Substantia nigra (tissue), 51 donors: ENCODE measurements at places on chromosomes 11 and 22.

- DNase-seq = no peak
Observed at GRCh38 chr11:109512680-109513079, 90.7 kb downstream of the C11orf87 start.

DNA sequence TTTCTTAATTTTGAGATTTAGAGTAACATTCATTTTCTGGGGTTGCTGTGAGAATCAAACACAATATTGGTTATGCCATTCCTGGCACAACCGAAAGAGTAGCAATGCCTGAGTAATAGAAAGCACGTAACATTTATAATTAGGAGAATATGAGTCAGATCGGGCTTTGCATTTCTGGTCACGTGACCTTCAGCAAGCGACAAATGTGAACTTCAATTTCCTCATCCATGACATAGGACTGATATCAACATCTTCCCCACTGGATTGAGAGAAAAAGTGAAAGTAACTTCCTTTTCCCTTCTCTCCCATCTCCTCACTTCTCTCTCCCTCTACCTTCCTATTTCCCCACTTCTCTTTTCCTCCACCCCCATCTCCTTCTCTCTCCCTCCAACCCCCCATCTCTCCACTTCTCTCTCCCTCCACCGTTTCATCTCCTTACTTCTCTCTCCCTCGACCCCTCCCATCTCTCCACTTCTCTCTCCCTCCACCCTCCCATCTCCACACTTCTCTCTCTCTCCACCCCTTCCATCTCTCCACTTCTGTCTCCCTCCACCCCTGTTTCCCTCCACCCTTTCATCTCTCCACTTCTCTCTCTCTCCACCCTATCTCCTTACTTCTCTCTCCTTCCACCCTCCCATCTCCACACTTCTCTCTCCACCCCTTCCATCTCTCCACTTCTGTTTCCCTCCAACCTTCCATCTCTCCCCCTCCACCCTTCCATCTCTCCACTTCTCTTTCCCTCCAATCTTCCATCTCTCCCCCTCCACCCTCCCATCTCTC is 33.5 kb upstream of the CAT start:
- no peak for DNase-seq

DNA sequence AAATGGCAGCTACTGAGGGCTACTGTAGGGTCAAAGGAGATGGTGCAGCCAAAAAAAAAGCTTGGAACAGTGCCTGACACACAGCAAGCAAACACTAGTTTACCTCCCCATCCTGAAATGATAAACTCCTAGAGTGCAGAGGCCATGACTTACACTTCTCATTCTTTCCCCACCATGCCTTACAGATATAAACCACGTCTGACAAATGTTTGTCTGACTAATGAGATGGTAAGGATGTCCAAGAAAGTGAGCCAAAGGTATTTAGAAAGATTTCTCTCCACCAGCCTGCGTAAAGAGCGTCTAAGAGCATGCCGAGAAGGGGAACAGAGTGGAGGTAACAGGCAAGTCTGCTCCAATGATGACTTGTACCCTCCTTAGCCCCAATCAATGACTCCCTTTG is 99.0 kb downstream of the LARGE1 start:
- DNase-seq = no peak

DNA sequence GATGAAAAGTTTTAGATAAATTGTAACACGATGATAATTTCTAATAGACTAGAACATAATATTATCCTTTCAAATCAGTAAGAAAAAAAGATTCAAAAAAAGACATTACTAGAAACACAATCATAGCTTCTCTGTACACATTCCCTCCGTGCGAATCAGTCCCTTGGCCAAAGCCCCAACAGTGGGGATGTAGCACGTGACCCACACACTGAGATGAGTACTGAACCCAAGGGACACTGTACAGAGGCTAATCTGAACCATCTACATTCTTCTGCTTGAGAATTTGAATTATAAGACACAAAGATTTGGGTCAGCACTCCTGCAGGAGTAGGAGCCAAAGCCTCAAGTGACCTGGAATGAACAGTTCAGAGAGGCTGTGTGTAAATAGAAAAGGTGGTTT is 353.7 kb downstream of the INSC start:
- no peak for DNase-seq

DNA sequence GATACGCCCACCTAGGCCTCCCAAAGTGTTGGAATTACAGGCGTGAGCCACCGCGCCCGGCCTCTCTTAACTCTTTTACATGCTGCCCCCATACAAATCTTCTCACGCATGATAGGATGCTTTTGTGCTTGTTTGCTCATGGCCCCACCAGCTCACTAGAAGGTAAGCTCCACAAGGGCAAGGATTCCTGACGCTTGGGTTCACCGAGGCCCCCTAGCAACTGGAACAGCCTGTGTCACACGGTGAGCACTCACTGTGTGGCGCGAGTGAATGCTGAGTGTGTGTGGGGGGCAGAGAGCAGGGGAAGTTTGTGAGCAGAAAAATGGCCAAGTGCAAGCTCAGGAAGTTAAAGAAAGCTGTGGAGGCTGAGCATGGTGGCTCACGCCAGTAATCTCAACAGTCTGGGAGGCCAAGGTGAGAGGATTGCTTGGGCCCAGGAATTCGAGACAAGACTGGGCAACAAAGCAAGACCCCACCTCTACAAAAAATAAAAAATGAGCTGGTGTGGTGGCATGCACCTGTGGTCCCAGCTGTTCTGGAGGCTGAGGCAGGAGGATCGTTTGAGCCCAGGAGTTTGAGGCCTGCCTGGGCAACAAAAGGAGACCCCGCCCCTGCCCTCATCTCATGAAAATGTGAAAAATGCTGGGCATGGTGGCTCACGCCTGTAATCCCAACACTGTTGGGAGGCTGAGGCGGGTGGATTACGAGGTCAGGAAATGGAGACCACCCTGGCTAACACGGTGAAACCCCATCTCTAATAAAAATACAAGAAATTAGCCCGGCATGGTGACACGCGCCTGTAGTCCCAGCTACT is 2.3 kb downstream of the BAD start:
- DNase-seq = no peak

DNA sequence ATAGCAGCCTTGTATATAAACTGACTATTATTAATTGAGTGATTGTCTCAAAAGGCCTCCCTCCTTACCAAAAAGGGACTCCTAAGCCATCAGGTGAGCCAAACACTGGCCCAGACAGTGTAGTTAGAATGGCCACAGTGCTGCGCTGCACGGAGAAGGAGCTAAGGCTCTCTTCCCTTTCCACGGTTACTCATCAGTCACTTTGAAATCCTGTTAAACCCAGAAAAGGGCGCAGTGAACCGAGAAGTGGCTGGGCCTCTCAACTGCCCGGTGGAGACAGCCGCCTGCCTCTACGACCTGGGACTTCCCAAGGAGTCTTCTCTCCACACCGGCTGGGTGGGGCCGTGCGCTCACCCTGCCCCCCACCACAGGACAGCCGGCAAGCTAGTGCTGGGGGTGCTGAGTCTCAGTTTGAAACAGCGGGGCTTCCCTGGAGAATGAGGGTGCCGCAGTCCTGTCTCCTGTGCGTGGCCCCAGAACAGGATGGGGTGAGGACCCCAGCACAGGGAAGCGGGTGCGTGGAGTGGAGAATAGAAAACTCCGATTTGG is 1.3 kb downstream of the MYH9 start:
- DNase-seq = peak; percentile 29

DNA sequence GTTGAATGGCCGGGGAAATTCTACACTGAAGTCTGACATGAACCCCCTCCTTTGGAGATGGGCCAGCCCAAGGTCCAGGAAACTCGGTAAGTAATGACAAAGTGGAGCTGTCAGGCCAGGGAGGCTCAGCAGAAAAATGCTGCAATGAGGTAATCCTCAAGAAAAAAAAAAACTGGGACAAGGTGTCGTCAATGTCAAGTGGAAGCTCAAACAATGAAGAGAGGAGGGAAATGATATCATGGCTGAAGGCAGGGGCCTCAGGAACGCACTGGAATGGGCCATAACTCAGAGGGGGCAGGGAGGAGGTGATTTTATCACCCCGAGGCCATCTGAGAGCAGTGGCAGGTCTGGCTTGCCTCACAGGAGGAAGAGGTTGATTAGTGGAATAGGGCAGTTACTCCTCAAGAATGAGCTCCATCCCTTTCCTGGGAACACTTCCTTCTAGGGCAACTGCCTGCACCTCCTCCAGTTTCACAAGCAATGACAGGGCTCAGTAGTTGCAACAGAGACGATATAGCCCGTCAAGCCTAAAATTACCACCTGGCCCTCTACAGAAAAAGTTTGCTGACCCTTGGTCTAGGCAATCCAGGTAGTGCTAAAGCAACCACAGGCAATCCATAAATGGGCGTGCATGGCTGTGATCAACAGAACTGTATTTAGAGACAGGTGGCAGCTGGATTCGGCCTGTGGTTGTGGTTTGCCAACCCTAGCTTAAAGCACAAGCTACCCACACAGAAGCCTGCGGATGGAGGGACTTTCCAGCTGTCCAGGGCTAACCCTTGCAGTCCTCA is 65.2 kb downstream of the FBXO7 start:
- no peak for DNase-seq

DNA sequence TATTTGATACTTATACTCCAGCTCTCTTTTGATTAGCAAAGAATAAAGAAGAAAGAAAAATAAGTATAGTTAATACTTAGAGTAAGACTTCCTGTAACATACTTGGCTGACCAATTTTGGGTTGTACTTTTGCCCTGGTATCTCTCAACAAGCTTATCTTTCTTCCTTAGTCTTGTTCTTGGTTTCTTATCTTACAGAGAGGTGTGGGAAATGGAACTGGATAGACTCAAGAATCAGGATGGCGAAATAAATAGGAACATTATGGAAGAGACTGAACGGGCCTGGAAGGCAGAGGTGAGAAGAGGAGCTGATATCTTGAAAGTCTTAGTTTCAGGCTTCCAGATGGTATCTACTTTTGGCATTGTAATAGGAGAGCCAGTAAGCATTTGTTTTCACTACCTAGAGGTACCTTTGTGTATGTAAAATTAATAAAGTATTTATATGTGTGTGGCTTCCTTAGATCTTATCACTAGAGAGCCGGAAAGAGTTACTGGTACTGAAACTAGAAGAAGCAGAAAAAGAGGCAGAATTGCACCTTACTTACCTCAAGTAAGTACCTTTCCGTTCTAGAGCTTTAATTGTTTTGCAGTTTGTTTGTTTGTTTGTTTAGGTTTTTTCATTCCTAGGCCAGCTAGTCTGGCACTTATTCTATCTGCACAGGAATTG is 11.3 kb upstream of the BACE1-AS start:
- no peak for DNase-seq

GRCh38 chr11:12862696-12863469 is 146.2 kb upstream of the RASSF10 start:
- DNase-seq = peak; percentile 36

GRCh38 chr22:42922374-42923191 is 65.5 kb upstream of the ARFGAP3 start:
- no peak for DNase-seq

DNA sequence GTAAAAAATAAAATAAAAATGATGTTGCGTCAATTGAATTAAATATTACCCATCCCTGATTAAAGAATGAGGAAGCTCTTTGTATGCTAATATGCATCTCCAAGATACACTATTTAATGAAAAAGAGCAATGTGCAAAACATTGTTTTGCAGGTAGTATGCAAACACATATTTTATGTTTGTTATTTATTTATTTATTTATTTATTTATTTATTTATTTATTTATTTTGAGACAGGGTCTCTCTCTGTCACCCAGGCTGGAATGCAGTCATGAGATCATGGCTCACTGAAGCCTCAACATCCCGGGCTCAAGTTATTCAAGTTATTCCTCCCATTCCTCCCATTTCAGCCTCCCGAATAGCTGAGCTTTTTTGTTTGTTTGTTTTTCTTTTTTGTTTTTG is 7.2 kb upstream of the CHST1 start:
- DNase-seq = no peak

GRCh38 chr11:104390651-104391050 is 226.7 kb upstream of the PDGFD start:
- no peak for DNase-seq

GRCh38 chr11:74288161-74288560 is 23.3 kb downstream of the P4HA3 start:
- DNase-seq = no peak

DNA sequence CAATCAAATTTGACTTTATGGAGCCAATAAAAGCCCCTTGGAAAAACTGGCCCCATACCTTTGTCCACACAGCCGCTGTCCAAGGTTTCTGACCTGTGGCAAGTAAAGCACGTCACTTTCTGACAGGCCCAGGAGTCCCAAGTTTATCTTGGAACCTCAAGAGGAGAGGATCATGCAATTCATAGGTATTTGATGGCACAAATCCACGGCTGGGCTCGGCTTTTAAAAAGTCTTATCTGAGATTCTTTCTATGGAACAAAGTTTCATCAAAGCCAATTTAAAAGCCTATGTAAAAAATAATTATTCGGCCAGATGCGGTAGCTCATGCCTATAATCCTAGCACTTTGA is 13.6 kb downstream of the TMEM138 start:
- DNase-seq = no peak

- DNase-seq = no peak
Observed at GRCh38 chr11:9025101-9025850, 21.5 kb upstream of the NRIP3 start.

DNA sequence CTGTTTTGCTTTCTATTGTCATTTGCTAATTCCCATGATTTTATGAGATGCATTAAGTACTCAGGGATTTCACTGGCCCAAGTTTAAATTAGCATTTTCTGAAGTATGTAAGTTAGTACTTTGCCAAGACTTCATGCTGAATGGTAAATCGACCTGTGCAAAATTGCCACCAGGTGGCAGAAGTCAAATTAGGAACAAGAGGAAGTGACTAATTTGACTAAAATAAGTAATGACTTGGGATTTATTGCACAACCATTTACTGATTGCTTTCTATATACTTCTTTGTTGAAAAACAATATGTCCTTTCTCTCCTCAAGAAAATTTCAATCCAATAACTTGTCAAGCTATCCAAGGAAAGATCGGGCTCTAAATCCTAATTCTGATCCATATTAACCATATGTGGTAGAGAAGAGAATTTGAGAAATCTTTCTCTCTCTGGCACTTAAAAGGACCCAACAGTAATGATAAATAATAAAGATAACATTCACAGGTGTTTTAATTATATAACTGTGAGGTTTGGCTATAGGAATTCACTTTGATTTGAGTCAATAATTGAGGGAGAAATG is 253.7 kb upstream of the CHORDC1 start:
- no peak for DNase-seq

DNA sequence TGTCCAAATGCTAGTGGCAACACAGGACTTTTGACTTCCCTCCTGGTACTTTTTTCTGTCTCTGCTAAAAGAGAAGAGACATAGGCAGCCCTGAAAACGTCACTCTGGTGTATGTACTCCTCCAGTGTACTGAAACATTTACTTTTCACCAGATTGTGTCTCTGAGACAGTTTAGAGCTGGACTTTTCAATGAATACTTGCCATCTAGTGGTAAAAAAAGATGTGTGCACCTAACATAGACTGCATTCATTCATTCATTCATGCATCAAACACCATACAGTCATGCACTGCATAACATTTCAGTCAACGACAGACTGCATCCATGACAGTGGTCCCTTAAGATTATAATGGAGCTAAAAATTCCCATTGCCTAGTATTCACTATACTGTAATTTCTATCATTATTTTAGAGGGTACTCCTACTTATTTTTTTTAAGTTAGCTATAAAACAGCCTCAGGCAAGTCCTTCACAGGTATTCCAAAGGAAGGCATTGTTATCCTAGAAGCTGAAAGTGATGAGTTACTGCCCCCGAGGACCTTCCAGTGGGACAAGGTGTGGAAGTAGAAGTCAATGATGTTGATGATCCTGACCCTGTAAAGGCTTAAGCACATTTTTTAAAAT is 186.2 kb downstream of the SPON1 start:
- DNase-seq = no peak
